ENCODE measurements at places on chromosomes 2 and 18.
A peak's percentile ranks its signal among the peaks of the same experiment; 100 is the strongest.

DNA sequence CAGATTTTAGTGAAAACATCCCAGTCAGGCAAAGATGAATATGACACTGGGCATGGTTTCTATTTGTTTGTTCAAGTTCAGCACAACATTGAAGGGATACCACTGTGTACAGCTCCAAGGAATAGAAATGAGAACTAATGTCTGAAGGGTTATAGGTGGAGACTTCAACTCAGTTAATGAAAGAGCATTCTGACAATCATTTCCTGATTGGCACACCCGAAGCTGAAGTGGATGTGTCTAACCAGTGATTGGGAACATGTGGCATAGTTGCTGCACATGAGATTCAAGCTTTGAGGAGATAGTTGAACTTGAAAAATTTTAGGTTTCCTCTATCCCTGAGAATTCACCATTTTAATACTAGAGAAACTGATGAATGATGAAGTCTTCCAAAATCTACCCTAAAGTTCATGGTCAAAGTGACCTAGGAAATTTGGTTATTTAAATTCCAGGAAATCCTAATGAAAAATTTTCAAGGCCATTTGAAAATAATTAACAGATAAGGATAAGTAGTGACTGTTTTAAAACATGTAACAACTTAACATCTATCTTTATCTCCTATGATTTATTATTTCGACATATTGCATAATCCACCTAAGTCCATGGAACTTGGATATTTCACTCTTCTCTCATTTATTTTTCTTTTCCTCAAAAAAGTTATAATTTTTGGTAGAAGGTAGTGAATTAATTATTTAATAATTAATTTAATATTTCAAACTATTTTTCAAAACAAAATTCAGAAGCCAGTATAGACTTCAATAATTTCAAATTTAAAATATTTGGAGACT is 38.0 kb downstream of the SLC9A4 start:
- DNase-seq = no peak

GRCh38 chr2:147390475-147390874 is 454.4 kb upstream of the ACVR2A start:
- no peak for DNase-seq

GRCh38 chr2:190343536-190344275 is at the start of gene INPP1:
Gene INPP1, plus strand, starts transcription at chr2:190343589. Its CDS starts 16,514 bp downstream, at chr2:190360103.
- peak; percentile 72 for DNase-seq

DNA sequence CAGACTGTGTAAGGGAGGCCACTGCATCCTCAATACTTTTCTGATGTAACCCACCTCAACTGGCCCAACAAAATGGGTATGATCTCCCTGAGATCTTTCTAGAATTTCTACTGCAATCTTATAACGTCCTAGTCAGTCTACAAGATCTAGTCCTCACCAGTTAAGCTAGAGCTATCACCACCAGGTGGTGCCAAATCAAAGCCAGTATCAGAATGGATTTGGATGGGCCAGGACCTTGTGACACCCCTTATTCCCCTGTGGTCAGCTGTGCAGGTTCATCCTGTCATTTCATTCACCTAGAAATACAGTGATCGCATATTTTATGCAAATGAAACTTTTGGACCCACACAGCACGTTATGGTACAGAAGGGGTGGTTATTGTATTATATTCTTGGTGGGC is 90.3 kb downstream of the OLA1 start:
- DNase-seq = peak; percentile 54

DNA sequence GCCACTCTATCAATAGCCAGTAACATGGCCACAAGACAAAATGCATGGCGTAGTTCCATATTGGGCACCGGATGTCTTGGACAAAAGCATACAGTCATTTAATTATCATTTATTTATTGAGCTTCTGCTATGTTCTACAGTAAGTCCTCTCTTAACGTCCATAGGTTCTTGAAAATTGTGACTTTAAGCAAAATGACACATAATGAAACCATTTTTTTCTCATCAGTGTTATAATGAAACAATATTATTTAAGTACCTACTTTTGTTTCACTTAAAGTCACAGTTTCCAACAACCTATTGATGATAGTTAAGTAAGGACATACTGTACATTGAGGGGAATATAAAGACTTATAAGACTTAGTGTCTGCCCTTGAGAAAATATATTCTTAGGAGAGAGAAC is 84.9 kb downstream of the XRCC5 start:
- DNase-seq = no peak

Measured in HTR-8/SVneo (cell line).